ENCODE measurements at places on chromosomes 2 and 18. TPM values are rescaled to one million over a fixed set of nuclear protein-coding genes. Genes with fewer than 3 reads are reported as not detected.

GRCh38 chr18:43514747-43515146, 237.5 kb upstream of the SYT4 start:
- DNase-seq, result no peak

DNA sequence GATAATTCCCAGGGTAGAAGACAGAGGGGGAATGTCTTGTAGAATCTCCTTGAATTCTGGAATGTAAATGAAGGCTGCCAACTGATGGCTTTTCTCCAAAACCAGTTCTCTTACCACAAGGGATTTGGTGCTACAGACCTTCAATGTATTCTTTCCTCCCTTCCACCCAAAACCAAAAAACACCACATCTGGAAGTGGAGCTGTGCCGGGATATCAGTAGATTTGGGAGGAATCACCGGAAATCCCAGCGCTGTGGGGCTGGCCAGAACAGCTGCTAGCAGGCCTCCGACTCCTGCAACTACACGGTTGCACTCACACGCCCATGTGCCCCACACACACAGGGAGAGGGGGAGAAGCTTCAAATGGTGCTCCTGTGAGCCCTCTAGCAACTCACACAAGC, 45.7 kb downstream of the RPL31 start:
- no peak for DNase-seq

Gene CHST9
- 56.9 TPM for total RNA-seq

- DNase-seq, result no peak
These were observed 6.2 kb downstream of the GMCL1 start for GRCh38 chr2:69835666-69836065.

Gene CD28
- total RNA-seq, result not detected

GRCh38 chr2:209121691-209122090, 302.2 kb upstream of the MAP2 start:
- DNase-seq, result no peak

Gene TUBA4B
- not detected for total RNA-seq

Gene LIMS3
- total RNA-seq, result not detected

DNA sequence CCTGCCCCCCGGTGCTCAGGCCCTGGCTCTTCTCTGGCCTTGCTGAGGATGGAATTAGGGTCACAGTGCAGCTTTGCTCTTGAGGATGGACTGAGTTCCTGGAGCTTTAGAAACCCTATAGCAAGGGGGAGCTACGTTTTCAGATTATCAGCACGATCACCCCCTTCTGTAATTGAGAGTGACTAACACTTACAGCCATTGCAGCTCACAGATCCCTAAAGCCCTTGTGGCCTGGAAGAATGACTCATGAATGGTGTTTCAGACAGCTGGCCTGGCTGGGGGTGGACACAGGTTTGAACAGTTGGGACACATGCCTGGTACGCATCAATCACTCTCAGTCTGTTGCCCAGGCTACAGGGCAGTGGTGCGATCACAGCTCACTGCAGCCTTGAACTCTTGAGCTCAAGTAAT, 79.7 kb upstream of the IGFBP5 start:
- peak; percentile 32 for DNase-seq

GRCh38 chr2:74107071-74107470, 40.6 kb downstream of the BOLA3 start:
- DNase-seq, result no peak

- no peak for DNase-seq
These were observed 31.0 kb downstream of the PXDN start for GRCh38 chr2:1713142-1713838.

DNA sequence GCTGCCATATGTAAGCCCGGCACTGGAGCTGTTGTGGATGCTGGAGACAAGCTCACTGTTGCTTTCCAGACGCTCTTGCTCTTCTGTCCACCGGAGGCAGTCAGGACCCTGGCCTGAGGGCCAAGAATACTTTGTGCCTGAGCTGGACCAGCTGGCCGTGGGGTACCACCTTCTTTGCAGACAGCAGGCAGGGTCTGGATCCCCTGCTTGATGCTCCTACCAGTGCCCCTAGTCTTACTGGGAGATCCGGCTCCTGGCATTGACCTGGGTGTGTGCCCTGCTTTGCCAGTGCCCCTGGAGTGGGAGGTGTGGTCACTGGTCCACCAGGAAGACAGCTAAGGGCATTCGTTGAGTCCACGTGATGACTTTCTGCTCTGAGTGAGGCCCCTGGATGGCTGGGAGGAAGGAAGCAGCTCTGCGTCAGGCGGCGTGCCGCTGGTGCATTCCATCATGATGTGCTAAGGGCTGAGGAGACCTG, 59.3 kb downstream of the LRRFIP1 start:
- no peak for DNase-seq

Gene GCKR
- total RNA-seq, result 26.8 TPM

GRCh38 chr2:34332813-34333212, 733.7 kb upstream of the FAM98A start:
- no peak for DNase-seq

All from Calu3 (cell line).